RWPE2 (cell line): ENCODE measurements at places on chromosomes 4 and X.

DNA sequence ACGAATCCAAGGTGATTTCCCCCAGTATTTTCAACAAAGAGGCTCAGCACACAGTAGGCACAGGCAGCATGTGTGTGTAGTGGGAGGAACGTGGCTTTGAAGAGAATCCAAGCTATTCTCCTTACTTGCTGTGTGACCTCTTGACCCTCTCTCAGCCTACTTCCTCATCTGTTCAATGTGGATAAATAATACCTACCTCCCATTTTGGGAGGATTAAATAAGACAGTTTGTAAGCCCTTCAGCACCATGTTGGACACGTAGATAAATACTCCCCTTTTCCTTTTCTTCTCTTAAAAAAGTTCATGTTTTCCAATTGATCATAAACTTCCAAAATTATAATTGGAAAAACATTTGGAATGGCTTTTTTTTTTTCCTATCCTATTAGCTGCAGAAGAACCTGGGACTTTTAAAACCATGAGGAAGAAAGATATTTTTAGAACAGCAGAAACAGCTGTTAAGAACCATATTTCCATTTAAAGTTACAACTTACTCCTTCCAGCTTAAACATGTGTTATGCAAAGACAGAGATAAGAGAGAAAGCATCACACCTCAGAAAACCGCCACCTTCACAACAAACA, 56.1 kb upstream of the TMEM131L start:
- no peak for DNase-seq

- DNase-seq: no peak
These were observed 337.1 kb upstream of the CTSO start for GRCh38 chr4:156290811-156291210.

DNA sequence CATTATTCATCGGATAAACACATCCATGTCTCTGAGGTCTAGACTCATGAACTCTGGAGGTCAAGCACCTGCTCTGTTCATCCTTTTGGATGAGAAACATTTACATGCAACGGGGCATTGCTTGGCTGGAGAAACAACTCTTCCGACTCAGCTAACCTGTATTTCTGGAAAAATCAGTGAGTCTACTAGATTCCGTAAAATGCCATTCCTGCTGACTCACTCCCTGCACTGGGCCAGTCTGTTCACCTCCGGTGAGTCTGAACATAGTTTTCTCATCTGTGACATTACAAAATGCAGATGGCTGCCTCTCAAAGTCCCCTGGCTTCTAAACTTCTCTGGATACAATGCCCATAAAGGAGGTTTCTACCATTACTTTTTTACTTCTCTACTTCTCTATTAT, 185.7 kb upstream of the HS3ST1 start:
- peak; percentile 73 for DNase-seq

DNA sequence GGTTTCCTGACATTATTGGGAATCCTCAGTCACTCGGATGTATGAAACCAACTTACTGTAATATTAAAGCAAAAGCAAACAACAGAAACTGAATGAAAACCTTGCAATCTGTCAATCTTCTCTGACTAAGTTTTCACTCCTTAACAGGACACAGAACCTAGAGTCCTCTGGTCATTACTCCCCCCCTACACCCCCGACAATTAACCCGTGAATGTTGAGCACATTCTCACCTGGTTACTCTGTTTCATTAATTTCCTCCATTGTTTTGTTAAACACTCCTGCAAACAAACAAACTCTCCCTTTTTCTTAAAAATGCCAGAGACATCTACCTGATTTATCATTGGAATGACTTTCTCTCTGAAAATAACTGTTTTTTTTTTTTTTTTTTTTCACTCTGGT, 469.0 kb upstream of the PRKX start:
- no peak for DNase-seq

- DNase-seq: no peak
These were observed 600.4 kb upstream of the CT83 start for GRCh38 chrX:117063224-117063623.

DNA sequence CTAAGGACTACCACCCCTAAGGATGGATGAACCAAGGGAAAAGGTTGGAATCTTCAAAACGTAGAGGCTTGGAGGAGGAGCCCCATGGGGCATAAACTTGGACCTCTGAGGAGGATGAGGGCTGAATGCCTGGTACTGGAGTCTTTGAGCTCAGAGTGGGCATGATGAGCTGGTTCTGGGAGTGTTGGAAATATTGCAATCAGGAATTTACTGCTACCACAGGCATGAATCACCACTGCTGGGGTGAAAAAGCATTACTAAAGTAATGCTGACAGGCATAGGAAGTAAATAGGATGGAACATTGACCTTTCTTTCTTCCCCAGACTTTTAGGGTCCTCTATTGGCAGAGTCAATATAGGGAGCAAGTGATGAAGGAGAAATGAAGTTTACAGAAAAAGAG, 105.8 kb upstream of the RPS6KA3 start:
- DNase-seq: no peak

DNA sequence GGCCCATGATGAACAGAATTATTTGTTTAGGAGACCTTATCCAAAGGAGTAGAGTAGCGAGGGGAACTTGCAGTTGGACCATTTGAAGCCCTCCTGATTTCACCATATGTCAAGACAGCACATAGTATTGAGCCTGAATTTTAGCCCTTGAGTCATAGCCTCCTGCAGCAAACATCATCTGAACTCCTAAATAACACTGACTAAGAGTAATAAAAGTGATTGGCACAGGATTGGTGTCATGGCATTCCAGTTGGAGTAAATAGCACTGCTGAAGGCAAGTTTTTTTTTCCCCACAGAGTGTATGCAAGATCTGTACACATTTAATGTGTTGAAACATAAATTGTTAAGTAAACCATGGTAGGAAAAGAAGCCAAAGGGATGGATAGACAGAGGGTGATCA, 89.0 kb downstream of the COMMD8 start:
- no peak for DNase-seq

- no peak for DNase-seq
These were observed 16.6 kb downstream of the FRMPD3 start for GRCh38 chrX:107465932-107466620.

- no peak for DNase-seq
These were observed 46.4 kb upstream of the NEUROG2 start for GRCh38 chr4:112562254-112562879.

GRCh38 chr4:174503079-174503715, 19.1 kb downstream of the HPGD start:
- DNase-seq: no peak

DNA sequence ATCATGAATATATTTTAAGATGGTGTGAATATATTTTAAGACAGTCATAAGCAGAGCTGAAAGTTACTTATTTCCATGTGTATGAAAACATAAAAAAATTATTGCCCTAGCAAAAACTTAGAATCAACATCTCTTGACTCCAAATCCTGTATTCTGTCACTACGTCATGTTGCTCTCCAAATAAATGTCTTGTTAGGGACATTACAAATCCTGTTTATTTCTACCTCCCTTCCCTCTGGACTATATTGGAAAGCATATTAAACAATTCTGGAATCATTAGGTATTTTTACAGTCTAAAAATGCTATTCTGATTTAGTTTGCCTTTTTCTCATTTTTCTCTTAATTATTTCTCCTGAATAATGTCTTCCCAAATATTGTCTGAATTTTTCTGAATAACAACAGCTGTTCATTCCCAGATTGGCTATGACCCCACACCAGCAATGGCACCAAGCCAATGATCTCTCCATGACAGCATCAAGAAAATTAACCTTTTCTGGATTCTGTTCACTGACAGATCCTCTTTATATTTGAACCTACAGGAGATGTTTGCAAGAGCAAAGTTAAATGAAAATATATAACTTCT, 523.1 kb downstream of the IQCM start:
- DNase-seq: no peak

GRCh38 chr4:10629394-10629793, 55.2 kb downstream of the CLNK start:
- no peak for DNase-seq

DNA sequence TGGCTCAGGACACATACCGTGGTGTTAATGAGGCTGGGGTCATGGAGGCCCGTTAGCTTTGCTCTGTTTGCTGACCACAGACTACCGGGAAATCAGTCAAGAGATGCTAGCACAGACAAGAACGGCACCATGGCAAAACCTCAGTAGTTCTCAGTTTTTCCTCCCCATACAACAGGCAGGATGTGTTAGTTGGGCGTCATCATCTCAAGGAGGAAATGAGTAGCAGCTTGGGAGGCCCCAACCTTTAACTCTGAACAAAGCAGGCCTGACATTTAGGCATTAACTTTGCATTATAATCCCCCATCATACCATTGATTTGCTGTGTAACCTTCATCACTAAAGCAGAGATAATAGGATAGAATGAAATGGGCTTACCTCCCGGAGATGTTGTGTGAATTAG, 714.2 kb downstream of the RPA4 start:
- DNase-seq: no peak

DNA sequence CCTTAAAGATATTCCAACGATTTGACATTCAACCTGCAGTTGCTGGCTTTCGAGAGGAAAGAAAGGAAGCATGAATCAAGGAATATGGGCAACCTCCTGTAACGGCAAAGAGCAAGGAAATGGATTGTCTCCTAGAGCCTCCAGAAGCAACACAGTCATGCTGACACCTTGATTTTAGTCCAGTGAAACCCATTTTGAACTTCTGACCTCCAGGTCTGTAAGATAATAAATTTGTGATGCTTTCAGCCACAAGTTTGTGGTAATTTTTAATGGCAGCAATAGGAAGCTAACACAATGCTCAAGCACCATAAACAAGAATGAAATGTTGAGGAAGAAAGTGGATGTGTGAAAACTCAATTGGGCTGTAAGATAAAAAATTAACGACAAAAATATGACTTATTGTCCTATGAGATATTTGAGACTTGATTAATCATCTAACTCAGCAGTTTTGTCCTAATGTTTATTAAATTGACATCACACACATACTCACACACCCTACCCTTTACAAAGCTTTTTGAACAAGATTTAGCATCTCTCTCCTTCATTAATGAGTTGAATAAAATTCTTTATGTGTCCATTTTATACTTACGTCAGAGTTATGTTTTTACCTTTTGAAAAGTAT, 857.2 kb upstream of the INTU start:
- no peak for DNase-seq

- no peak for DNase-seq
These were observed 132.1 kb upstream of the CXCL13 start for GRCh38 chr4:77473509-77473908.

DNA sequence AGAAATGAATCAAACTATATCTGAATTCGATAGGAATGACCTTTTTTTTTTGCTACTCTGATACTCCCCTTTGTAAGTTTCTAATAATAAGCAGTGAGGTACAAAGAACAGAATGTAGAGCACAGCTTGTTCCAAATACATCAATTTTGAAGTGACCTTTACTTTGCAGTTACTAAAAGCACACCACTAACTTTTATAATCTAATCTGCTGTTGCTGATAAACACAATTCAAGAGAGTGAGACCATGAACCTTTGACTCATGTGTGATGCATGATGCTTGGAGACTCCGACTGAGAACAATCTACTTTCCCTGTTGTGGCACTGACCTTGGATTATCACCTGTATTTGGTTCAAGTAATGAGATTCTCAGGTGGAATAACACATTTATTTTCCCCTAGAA, 91.6 kb upstream of the GNPDA2 start:
- DNase-seq: no peak

- DNase-seq: no peak
These were observed 189.5 kb downstream of the APBB2 start for GRCh38 chr4:41024556-41025491.

DNA sequence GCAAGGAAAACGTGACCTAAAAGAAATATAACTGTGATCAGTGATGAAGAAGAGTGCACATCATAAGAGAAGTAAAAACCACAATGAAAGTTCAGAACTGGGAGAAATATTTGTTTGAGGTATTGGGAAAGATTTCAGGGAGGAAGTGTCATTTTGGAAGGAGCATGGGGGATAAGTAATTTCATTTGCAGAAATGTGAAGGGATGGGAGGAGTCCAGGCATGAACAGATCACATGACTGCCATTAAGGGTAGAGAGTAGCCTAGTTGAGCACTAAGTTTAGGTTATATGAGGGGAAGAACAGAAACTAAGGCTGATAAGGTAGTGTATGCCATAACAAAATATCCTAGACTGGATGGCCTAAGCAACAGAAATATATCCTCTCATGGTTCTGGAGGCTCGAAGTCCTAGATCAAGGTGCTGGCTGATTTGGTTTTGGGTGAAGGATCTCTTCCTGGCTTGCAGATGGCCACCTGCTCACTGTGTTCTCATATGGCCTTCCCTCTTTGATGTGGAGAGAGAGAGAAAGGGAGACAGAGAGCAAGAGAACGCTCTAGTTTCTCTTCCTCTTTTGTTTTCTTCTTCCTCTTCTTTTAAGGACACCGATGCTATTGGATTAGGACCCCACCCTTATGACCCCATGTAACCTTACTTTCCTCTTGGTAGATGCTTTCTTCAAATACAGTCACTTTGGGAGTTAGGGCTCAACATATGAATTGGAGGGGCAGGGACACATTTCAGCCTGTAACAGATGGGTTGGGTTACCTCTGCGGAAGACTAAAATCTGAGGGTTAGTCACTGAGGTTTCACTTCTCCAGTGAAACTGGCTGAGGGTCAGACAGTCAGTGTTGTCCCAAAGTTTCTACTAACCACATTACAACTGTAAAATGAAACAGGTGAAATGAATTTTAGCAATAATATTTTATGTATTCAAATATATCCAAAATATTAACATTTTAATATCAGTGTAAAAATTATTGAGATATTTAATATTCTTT, 77.9 kb downstream of the EGF start:
- DNase-seq: no peak

GRCh38 chr4:6480534-6481088, 8.2 kb upstream of the PPP2R2C start:
- no peak for DNase-seq

- DNase-seq: no peak
These were observed 2.2 kb downstream of the ATP8A1 start for GRCh38 chr4:42654631-42655268.

DNA sequence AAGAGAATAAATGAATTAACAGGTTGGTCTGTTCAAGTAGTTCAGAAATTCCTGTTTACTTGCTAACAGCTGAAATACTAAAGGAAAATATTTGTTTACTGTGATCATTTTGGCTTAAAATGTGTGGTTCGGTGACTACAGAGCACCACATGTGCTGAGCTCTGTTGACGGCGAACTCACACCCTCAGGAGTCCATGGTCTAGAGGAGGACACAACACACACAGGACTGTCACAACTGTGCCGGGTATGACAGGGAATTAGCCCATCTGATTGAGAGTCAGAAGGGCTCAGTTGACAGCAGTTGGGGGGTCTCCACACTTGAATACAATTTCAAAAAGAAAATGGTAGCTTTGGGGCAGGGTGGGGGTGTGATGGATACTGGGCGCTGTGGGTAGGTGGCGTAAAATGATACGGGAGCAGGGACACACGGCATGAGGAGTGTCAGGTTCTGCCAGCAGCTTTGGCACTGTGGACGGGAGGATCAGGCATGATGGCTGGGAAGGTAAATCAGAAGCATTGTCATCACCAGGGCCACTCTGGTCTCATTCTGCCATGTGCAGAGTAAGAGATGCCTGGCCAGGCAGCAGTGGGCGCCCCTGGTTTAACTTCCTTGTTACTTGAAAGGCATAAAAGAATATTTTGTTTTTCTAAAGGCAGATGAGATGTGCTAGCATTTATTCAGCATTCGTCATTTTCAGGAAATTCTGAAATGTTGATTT, 33.3 kb downstream of the CLDN22 start:
- no peak for DNase-seq

GRCh38 chr4:2961421-2961810, 1.8 kb downstream of the NOP14 start:
- no peak for DNase-seq
